ENCODE measurements at places on chromosomes 1 and 21. TPM values are rescaled to one million over a fixed set of nuclear protein-coding genes. Genes with fewer than 3 reads are reported as not detected.

The CTSS gene
- total RNA-seq = 10.9 TPM

The PLPP3 gene
- 243 TPM for total RNA-seq

DNA sequence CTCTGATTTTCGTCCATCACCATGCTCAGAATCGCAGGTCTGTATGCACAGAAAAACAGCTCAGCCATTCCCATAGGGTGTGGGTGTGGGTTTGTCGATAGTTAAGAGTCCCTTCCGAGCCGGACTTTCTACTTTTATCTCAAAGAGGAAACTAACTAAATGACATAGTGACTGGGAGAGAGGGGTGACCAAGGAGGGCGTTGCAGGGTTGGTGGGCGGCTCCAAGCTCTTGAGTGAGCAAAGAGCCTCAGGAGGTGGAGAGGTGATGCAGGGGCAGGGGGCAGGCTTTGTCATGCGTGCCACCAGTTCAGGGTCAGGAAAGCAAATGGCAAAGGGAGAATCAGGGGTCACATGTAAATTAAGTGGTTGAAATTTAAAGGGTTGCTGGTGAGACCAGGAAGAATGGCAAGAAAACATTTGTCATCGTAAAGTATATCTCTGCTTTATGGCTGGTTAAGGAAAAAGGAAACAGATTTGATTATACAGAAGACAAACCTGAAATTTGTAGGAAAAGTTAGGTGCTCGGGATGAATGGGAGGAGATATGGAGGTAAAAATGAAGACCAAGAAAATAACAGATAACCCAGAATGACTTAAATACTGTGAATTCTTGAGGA, 249.0 kb downstream of the SETD4 start:
- DNase-seq = no peak

GRCh38 chr1:20172033-20172590, 13.8 kb upstream of the UBXN10 start:
- no peak for DNase-seq

The OR2T29 gene
- not detected for total RNA-seq

GRCh38 chr21:23374155-23374554, 2233.1 kb downstream of the MRPL39 start:
- no peak for DNase-seq

- DNase-seq = no peak
Observed at GRCh38 chr1:226349801-226350518, 41.0 kb upstream of the LIN9 start.

The DPT gene
- total RNA-seq = 2.4 TPM

DNA sequence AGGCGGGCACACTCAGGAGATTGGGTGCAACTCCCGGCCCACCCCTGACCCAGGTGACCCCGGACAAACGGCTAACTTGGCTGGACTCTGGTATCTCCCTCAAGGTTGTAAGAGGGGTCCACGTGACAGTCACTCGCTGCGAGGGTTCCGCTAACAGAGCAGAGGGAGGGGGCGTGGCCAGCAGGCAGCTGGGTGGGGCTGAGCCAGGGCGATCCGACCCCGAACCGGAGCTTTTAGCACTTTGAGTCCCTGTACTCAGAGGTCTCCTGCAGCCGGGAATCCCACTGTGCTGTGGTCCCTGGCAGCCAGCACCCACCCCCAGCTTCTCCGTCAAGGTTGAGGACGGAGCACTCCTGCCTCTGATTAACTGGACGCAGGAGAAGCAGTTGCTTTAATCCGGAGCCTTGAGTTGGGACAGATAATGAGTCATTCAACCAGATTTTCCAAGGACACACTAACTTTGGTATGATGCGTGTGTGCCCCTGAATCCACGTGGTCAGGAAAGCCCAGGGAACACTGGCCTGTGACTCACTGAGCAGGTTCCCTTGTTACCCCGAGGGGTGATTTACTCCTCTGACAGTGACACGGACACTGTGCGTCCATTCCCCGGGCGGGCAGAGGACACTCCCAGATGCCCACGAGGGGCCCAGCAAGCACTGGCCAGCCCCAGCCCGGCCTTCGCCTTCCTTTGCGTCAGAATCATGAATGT, 16.8 kb downstream of the TRPM2 start:
- peak; percentile 94 for DNase-seq

DNA sequence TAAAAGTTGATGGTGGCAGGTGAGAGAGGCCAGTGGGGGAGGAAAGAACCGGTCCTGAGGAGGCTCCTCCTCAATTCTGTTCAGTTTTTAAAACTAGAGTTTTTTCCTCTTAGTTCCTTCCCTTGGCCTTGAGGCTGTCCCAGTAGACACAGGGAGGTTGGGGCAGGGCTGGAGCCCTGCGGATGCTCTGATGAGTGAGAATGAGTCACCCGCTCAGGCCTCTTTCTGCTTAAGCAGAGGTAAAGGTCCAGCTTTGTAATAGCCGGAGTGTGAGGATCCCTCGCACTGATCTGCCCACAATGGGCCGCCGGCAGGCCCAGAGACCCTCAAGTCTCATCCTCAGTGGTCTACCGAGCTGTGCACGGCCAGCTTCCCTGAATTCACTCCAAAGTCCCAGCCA, 49.6 kb upstream of the IRF2BP2 start:
- peak; percentile 86 for DNase-seq
